ENCODE measurements at places on chromosomes 12 and 14.

DNA sequence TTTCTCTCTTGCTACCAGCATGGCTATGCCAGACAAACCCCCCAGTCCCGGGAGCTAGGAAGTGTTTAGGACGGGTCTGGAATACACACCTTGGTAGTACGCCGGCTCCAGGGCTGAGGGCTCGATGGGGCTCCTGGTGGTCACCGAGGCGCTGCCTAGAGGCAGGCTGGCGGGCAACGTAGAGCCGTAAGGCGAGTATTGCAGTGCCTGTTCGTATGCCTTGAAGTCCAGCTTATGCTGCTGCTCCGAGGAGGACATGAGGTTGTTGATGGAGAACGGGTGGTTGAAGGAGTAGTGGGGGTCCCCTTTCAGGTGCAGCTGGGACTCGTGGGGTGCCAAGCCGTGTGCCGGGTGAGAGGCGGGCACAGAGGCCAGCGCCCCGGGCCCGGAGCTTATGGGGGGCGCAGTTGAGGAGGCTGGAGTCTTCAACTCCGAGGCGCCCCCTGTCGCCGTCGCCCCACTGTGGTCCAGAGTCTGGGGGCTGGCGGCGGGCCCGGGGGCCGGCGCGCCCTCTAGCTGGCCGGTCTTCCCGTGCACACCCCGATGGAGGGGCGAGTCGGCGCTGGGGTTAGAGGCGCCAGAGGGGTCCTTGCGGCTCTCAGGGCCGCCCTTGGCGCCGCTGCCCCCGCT lies 3.6 kb downstream of the FOXA1 start:
- no peak for DNase-seq

DNA sequence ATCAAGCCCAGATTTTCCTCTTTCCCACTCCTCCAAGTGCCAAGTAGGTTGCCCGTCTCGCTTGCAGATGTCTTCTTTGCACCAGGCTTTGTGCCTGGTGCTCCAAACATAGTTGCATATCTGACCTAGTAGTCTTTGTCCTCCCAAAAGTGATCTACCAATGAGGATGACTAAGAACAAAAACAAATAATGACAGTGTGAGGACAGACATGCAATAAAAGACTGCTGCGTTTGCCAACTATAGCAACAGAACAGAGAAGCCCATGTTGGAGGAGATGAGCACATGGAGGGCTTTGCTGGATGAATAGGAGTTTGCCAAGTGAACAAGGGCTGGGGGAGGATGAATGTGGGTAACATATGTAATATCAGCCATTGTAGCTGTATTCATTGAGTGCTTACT lies 15.6 kb downstream of the DTX1 start:
- no peak for DNase-seq

DNA sequence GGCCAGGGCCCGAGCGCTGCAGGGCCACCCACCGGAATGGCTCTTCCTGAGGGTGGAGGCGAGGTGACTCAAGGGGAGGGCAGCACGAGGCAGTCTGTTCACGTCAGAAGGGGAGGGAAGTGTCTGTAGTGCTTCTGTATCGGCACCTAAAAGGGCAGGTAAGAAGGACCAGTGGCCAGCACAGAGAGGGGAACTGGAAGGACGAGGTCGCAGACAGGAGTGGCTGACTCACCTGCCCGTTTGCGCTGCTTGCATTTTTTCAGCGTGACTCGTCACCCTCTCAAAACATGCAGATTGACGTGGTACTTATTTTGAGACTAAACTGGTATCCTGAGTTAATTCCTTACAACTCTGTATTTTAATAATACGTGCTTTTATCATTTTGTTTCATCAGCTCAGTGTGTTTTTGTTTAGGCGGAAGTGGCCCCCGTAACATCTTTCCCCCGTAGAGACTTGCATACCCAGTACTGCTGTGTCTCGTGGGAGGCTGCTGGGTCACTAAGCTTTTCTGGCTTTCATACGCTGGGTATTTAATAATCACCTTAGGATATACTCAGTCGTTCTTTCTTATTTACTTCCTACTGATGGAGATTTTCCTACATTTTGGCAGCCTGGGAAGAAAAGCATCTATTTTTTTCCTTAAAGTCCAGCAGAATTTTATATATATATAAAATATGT lies 26.4 kb downstream of the SFSWAP start:
- DNase-seq = no peak

DNA sequence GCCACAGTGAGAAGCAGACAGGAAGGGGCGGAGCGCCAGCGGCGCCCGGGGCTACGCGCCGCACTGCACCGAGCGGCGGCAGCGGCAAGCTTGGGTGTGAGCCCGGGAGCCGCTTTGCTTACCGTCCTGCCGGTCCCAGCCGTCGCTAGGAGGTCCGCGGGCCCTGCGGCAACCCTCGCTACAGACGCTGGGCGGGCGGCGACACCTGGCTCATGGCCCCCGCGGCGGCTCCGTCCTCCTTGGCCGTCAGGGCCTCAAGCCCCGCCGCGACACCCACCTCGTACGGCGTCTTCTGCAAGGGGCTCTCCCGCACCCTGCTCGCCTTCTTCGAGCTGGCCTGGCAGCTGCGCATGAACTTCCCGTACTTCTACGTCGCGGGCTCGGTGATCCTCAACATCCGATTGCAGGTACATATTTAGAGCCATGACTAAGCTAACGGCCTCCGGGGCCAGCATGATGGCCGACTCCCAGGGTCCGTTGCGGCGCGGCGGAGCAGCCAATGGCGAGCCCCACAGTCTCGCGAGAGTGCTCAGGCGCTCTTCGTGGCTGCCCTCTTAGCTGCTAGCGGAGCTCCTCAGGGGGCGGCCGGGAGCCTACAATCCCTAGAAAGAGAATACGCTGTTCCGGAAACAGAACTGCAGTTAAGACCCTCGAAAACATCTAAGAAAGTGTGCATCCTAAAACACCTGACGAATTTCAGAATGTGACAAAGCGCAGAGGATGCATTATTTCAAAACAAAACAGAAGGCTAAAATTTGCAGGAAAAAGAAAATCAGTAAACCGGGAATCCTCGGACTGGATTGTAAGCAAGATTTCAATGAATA lies at the start of gene SMIM10L1:
SMIM10L1 (plus strand) TSS at position 50 of the 824 bp plus-strand sequence; CDS start at position 213, 163 bp downstream.
- DNase-seq = peak; percentile 89

DNA sequence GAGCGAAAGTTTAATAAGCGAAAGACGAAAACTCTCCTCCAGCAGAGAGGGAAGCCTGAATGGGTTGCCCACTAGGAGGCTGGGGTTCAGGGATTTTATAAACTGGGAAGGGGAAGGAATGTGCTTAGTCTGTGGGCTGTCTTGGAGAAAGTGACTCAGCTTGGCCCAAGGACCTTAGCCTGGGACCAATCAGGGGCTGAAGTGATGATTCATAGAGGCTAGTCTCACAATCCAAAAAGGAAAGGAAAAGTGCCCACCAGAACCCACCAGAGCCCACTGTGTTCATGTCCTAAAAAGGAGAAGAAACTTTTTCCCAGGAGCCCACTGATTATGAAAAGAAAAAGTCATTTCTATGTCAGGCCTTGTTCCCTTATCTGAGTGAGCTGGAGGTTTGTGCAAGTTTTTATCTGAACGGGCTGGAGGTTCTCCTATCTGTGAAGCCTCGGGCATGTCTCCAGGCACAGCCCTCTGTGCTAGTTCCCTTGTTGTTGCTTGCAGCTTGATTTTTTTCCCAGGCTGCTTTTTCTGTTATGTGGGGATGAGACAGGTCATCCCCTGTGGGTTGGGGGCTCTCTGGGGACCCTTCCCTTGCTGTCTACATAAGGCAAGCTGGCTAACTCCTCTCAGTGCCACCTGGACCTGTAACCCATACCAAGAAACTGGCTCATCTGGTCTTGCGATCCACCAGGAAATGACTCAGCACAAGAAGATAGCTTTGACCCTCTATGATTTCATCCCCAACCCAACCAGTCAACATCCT lies 8.3 kb upstream of the GOLGA5 start:
- peak; percentile 38 for DNase-seq

- no peak for DNase-seq
Observed at GRCh38 chr12:119957135-119957534, 31.9 kb upstream of the BICDL1 start.
